Type B pancreatic cell (in vitro differentiated cells): ENCODE measurements at places on chromosomes 6 and 20. TPM values are rescaled to one million over a fixed set of nuclear protein-coding genes. Genes with fewer than 3 reads are reported as not detected.
A peak's percentile ranks its signal among the peaks of the same experiment; 100 is the strongest.

DNA sequence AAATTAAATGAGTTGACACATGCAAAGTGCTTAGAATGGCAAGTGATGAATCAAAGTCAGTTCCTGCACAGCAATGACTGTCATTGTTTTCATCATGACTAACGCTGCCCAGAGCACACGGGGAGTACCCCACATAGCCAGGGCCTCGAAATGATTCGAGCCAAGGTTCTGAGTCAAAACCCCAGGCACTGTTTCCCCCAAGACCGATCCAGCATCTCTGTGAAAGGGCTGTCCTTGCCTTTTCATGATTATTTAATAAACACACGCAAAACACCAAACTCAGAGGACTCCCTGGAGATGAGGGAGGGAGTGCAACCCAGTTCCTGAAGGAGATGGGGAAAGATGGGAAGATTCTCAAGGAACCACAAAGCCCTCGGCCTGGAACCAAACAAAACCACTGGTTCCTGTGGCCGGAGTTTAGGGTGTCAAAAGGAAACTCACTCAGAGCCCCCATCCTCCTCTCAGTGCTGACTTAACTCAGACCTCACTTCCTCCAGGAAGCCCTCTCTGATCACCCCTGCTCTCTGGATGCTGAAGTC lies 3.8 kb downstream of the PREX1 start:
- peaks cover 34% of the 10 kb centered on the region for H3K4me1 ChIP-seq
- DNase-seq: no peak
- H3K4me3 ChIP-seq: no peak overlapping the region
- H3K36me3 ChIP-seq: no peaks in the 10 kb centered on the region
- H3K27me3 ChIP-seq: peaks cover 70% of the 10 kb centered on the region

DNA sequence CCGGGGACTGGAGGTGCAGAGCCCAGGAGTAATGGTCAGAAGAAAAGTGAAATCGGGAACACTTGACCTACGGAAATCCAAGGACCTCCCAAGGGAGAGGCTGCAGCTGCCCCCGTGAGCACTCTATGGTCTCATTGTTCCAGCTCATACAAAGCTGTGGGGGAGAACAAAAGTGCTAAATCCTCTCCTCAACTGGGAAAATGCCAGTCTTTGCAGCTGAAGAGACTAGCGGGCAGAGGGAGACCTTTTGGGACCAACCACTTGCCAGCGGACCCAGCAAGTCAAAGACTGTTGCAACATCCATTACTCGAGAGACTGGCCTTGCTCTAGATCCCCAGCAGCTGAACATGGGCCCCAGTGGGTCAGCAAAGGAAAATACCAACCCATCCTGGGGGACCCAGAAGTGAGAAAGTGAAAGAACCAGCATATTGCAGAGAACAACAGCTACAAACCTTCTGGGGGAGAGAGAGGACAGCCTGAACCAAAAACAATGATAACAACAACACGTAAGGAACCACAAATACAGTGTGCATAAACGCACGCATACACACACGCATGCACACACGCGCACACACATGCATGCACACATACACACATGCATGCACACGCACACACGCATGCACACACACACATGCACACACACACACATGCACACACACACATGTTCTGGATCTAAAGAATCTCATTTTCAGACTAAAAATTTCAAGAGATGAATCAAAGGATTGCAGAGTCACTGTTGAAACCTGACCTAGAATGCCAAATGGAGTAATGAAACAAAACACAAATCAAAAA lies 24.7 kb upstream of the ELMO2 start:
- no peaks in the 10 kb centered on the region for H3K4me1 ChIP-seq
- H3K27ac ChIP-seq: no peak overlapping the region
- H3K27me3 ChIP-seq: peaks cover 31% of the 10 kb centered on the region
- no peaks in the 10 kb centered on the region for H3K36me3 ChIP-seq
- no peak for DNase-seq

GRCh38 chr6:394641-395289 lies 3.2 kb downstream of the IRF4 start:
- no peak overlapping the region for H3K27ac ChIP-seq
- no peak overlapping the region for H3K4me3 ChIP-seq
- peaks cover 5% of the 10 kb centered on the region for H3K4me1 ChIP-seq
- DNase-seq: no peak
- H3K27me3 ChIP-seq: peaks cover 92% of the 10 kb centered on the region

DNA sequence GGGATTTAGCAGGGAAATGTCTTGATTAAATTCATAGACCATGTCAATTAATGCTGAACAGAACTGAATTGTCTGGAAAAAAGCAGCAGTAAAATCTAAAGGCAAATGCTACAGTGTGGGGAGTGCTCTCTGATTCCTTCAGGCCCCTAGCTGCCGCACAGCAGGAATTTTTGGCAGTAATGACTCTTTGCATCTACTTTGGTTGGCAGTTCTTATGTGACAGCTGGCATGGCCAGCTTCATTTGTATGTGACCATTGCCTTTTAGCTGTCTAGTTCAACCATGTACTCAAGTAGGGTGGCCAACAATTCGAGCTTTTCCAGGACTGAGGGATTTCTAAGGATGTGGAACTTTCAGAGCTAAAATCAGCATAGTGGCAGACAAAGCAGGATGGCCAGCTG lies 499.1 kb upstream of the MAN1A1 start:
- H3K4me1 ChIP-seq: no peaks in the 10 kb centered on the region
- no peak for DNase-seq
- H3K36me3 ChIP-seq: no peaks in the 10 kb centered on the region
- peaks cover 3% of the 10 kb centered on the region for H3K27me3 ChIP-seq
- H3K27ac ChIP-seq: no peak overlapping the region
- H3K4me3 ChIP-seq: no peak overlapping the region

DNA sequence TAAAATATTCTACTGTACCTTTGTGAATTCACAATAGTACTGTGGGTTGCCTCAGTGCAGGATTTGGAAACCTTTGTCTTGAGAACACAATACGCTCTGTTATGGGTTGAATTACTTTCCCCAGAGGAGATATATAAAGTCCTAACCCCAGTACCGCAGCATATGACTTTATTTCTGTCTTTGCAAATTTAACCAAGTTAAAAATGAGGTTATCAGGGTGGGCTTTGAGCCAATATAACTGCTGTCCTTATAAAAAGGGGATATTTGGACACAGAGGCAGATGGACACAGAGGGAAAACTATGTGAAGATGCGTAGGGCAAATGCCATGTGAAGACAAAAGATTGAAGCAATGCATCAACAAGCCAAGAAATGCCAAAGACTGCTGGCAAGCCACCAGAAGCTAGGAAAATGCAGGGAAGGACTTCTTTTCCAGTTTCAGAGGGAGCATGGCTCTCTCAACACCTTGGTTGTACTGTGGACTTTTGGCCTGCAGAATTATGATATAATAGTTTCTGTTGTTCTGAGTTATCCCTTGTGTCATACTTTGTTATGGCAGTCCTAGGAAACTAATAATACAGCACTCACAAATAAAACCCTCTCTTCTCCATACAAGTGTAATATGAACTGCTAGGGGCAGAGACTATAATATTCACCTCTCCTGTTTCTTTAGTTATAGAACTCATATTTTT lies 292.6 kb upstream of the SPTLC3 start:
- H3K4me1 ChIP-seq: no peaks in the 10 kb centered on the region
- H3K4me3 ChIP-seq: no peak overlapping the region
- DNase-seq: no peak
- peaks cover 32% of the 10 kb centered on the region for H3K27me3 ChIP-seq
- H3K27ac ChIP-seq: no peak overlapping the region
- H3K36me3 ChIP-seq: no peaks in the 10 kb centered on the region

DNA sequence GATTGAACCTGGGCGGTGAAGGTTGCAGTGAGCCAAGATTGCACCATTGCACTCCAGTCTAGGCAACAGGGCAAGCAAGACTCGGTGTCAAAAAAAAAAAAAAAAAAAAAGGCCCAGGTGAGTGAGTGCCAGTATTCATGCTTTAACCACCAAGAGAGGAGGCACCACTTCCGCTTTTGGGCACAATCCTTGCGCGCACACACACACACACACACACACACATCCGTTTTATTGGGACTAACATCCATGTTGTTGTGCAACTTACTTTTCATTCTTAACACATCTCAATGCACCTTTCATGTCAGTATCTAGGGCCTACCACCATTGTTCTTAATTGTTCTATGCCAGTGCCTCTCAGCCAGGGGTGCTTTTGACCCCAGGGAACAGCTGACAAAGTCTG lies 263.0 kb downstream of the CDC5L start:
- no peak overlapping the region for H3K27ac ChIP-seq
- DNase-seq: no peak
- peaks cover 43% of the 10 kb centered on the region for H3K27me3 ChIP-seq
- H3K36me3 ChIP-seq: no peaks in the 10 kb centered on the region
- no peak overlapping the region for H3K4me3 ChIP-seq

GRCh38 chr6:12718015-12718414 lies 1.4 kb downstream of the PHACTR1 start:
- no peak overlapping the region for H3K27ac ChIP-seq
- H3K36me3 ChIP-seq: no peaks in the 10 kb centered on the region
- peaks cover 50% of the 10 kb centered on the region for H3K27me3 ChIP-seq
- DNase-seq: no peak
- H3K4me1 ChIP-seq: peaks cover 33% of the 10 kb centered on the region

- peak overlapping the region; percentile 97 for H3K4me3 ChIP-seq
- peak overlapping the region; percentile 46 for H3K27ac ChIP-seq
- DNase-seq: peak; percentile 73
- H3K4me1 ChIP-seq: peaks cover 18% of the 10 kb centered on the region
- H3K36me3 ChIP-seq: no peaks in the 10 kb centered on the region
These were observed 700 bp downstream of the GFOD1 start for GRCh38 chr6:13486679-13487121.

GRCh38 chr6:47633141-47633540 lies 65.2 kb upstream of the ADGRF4 start:
- DNase-seq: no peak
- H3K27me3 ChIP-seq: no peaks in the 10 kb centered on the region
- no peaks in the 10 kb centered on the region for H3K36me3 ChIP-seq
- no peak overlapping the region for H3K27ac ChIP-seq
- H3K4me1 ChIP-seq: peaks cover 7% of the 10 kb centered on the region
- no peak overlapping the region for H3K4me3 ChIP-seq

DNA sequence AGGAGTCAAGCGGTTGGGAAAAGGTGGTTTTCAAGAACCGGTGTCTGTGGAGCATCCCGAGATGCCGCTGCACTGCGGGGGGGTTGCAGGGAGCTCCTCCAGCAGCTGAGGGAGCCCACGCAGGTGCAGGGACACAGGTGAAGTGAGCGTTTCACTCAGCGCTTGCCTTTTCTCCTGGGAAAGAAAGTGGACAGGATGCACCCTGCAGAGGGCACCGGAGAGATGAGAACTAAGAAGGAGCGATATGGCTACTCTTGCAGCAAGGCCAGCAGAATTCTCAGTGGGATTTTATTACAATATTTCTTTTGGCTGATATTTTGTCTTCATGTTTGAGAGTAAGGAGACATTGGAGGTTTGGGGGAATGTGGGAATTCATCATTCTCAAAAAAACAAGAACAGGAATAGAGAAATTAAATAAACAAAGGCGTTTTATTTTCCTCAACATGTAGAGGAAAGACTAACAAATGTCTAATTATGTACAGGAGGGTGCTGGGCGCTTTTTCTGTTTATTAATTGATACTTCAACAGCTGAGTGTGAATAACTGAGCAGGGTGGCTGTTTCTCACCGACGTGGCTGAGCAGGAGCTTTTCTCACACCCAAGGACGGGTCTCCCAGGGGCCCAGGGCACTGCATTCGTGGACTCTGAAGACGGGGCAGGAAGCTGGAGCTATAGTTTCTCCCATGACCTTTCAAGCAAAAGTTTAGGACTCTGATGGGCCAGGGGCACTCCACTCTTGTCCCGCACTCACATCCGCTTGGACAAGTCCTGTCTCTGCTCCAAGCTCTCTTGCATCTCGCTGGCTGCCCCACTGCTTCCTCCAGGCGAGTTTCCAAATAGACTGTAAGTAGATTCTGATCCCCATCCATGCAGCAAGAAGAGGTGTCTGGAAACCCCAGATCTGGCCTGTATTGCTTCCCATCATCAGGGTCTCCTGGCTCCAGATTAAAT lies 176.1 kb downstream of the SMOC2 start:
- peaks cover 7% of the 10 kb centered on the region for H3K36me3 ChIP-seq
- H3K4me3 ChIP-seq: no peak overlapping the region
- peaks cover 15% of the 10 kb centered on the region for H3K4me1 ChIP-seq
- DNase-seq: no peak
- no peak overlapping the region for H3K27ac ChIP-seq

GRCh38 chr6:27288136-27289044 lies 23.7 kb downstream of the POM121L2 start:
- no peak for DNase-seq
- H3K36me3 ChIP-seq: peaks cover 5% of the 10 kb centered on the region
- H3K27me3 ChIP-seq: peaks cover 94% of the 10 kb centered on the region
- peak overlapping the region; percentile 82 for H3K4me3 ChIP-seq
- peak overlapping the region; percentile 31 for H3K27ac ChIP-seq

DNA sequence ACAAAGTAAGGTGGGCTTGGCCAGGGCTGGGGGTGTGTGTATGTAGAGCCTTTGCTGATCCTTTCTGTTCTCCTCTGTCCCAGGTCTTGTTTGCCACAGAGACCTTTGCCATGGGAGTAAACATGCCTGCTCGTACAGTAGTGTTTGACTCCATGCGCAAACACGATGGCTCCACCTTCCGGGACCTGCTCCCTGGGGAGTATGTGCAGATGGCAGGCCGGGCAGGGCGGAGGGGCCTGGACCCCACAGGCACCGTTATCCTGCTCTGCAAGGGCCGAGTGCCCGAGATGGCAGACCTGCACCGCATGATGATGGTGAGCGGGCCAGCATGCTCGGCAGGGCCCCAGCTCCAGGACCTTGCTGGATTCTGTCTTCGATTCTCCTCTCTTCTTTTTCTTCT lies 6.2 kb downstream of the DXO start:
- DNase-seq: no peak
- H3K4me1 ChIP-seq: peaks cover 7% of the 10 kb centered on the region
- H3K27me3 ChIP-seq: no peaks in the 10 kb centered on the region

The HUS1B gene
- 0.41 and 0.93 TPM in 2 replicates for total RNA-seq
